ENCODE measurements at places on chromosomes 12 and 14.
A peak's percentile ranks its signal among the peaks of the same experiment; 100 is the strongest.

GRCh38 chr14:59274991-59275391, 86.5 kb downstream of the DAAM1 start:
- DNase-seq, result peak; percentile 47

DNA sequence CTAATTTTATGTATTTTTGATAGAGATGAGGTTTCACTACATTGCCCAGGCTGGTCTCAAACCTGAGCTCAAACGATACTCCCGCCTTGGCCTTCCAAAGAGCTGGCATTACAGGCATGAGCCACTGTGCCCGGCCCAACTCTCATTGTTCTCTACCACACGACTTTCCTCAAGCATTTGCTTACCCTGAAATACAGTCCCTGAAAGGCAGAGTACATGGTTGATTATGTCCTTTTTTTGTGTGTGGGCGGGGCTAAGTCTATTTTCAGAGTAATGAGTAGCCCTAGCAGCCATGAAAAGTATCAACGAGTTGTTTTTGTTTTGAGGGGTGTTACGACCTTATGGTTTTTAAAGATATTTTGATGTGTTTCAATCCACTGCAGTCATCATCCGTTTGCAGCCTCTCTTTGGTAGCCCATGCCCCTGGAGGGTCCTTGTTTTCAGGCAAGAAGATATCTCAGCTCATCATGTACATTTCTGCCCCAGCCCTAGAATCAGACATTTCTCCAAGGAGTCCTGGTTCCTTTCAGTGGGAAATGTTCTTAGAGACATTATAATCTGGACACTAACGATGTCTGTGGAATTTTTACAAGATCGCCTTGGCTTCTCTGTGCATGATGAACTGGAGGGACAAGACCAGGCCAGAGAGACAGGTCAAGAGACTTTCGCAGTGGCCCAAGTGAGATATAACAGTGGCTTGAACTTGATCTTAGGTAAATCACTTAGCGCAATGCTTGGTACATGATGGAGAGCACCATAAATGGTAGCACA, 8.7 kb downstream of the ACACB start:
- no peak for DNase-seq

- DNase-seq, result no peak
Measured at GRCh38 chr12:51923506-51924365, 16.4 kb downstream of the ACVRL1 start.

DNA sequence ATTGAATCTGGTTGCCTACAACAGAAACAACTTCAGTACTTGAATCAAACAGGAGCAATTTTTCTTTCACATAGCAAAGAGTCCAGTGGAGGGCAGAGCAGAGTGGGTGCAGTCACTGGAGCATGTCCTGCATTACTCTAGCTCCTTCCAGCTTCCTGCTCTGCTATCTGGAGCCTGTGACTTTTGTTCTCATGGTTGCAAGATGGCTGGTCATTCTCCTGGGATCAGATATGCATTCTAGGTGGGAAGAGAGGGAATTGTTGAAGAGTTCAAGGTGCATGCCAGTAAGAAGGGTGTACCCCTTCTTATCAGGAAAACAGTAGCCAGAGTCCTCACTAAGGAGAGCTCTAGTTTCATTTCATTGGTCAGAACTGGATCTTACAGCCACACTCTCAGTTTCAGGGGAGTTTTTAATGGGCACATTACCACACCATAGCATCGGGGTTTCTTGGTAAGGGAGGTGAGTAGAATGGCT, 8.0 kb downstream of the IFT43 start:
- no peak for DNase-seq

DNA sequence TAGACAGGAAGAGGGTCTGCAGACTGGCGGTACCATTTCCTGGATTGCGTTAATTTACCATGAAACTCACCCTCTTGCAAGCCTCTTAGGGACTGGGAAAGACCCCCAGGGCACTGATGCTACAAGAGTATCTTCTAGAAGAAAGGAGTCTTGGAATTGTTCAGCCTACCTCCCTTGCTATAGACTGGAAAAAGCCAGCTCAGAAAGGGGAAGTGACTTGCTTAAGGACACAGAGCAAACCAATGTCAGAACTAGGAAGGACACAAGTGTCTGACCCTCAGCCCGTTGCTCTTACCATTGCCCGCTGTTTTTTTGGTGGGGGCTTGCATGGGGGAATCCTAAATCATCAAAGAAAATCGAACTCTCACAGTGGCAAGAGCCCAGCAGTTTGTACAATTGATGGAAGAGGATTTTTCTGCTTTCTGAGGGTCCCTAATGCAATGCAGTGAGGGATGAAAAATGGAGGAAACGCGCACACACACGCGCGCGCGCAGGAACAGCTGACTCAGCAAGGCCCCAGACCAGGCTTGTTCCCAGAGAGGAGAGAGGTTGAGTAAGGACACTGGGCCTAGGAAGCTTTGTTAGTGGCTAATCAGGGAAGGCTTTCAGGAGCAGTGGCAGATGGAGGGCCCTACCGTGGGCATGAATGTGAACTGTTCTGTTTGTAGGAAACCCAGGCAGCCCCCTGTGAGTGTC, 50.9 kb downstream of the RIN3 start:
- no peak for DNase-seq

DNA sequence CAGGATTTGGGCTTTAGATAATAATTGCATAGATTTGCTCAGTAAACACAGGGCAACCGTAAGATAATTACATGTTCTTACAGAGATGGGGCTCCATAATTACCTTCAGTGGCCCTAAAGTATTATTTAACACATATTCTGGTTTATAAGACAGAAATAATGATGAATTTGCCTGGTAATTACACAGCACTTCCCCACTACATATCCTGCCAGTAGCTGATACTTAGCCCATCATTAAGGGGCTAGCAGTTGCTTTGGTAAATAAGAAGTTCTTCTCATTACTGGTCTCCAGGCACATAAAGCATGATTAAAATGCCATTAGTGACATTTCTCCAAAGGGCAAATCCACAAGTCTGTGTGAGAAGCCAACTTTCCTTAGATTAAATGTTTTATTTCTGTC, 158.7 kb downstream of the NUAK1 start:
- DNase-seq, result no peak

- DNase-seq, result no peak
Measured at GRCh38 chr12:132071040-132071810, 72.9 kb downstream of the DDX51 start.

Data from dorsolateral prefrontal cortex (tissue), 122 donors.